Muscle of leg (tissue), 16 donors: ENCODE measurements at places on chromosomes 6 and 20. TPM values are rescaled to one million over a fixed set of nuclear protein-coding genes. Genes with fewer than 3 reads are reported as not detected.

EMILIN3 gene
- total RNA-seq, result 46.1 TPM

BTNL2 gene
- total RNA-seq, result not detected

SYCP2 gene
- 3.1 TPM for total RNA-seq

ESR1 gene
- 0.44 TPM for total RNA-seq

DNA sequence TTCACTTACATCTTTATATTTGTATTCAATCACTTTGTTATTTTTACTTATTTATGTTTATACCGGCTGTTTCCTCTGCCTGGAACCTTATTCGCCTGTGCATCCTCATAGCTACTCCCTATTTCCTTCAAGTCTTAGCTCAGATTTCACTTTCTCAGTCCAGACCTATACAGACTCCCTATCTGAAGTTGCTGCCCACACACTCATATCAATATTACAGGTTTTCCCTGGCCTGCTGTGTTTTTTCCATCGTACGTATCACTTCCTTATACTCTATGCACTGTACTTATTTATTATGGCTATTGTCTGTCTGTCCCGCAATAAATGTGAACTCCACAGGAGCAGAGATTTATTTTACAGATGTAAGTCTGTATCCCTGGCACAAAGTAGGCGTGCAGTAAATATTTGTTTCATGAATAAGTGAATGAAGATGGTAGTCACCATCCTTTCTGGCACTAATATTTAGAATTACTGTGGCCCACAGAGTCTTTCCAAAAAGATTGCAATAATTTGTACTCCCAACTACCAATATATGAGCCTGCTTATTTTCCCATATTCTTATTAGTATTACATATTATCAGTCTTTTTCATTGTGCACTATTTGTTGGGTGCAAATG lies 64.9 kb downstream of the TNFAIP3 start:
- DNase-seq, result no peak

- DNase-seq, result peak; percentile 52
These were observed 1.6 kb upstream of the REV3L start for GRCh38 chr6:111484633-111484930.
